ENCODE measurements at places on chromosomes 5 and 9.
A peak's percentile ranks its signal among the peaks of the same experiment; 100 is the strongest.

DNA sequence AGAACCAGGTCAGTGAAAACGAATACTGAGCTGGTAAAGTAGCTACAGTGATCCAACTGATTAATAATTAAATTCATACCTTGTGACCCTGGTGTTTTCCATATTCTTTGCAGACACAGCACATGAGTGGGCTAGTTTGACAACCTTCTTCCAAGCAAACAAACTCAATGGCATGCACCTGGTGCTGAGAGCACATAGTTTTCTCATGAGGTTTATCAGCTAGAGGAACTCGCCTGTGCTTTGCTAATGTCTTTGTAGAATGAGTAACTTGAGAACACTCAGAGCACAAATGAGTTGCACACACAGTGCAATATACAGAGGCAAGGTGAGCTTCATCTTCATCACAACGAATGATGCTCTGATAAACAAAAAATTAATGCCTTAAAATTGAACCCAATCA, 12.6 kb downstream of the TRIM23 start:
- DNase-seq: peak; percentile 11

- DNase-seq: no peak
Measured at GRCh38 chr9:76684213-76684612, 80.0 kb upstream of the PCA3 start.

DNA sequence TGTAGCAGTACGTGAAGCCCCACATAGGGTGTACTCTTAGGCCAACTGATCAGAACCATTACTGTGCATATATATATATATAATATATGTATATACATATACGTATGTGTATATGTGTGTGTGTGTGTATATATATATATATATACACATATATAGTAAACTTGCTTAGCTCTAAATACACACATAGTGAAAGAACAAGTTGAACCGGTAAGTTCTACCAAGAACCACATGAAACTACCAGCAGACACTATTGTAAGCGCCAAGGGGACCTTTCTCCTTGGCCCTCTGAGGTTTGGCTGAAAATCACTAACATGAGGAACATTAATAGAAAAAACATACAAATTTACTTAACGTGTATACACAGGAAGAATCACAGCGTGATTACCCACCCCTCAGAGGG, 1.8 kb upstream of the TARS1 start:
- DNase-seq: no peak

GRCh38 chr9:108889649-108890067, 27.6 kb downstream of the ACTL7A start:
- peak; percentile 27 for DNase-seq

GRCh38 chr5:140219068-140219991, 44.3 kb downstream of the CYSTM1 start:
- DNase-seq: no peak

DNA sequence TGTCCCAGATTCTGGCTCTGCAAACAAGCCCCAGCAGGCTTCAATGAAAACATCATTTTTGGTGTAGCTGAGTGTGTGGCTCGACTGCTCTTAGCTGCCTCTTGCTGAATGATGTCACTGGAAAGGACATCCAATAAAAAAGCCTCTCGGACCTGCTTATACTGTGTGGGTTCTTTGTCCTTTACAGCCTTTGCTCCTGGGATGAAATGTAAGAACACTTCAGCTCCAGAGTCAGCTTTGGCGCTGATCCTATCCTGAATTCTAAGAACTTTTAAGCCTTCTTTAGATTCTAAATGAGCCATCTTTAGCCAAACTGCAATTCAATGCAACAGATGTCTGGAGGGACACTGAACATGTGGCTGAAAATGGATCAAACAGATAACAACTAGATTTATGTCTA, 404.6 kb upstream of the C9orf72 start:
- DNase-seq: no peak

DNA sequence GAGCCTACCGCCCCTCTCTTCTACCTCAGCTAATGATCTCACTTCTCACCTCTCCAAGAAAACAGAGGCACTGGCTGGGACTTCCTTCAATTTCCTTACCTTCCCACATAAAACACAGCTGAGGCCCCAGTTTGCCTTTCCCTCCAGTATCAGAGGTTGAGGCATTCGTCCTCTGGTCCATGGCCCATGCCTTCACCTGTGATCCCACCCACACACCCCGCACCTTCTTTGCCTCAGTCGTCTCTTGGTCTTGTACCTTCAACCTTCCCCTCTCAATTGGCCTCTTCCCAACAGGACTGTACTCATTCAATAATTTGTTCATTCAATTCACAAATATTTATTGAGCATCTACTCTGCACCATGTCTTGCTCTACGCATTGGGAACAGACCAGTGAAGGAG, 11.0 kb upstream of the NSD1 start:
- no peak for DNase-seq

DNA sequence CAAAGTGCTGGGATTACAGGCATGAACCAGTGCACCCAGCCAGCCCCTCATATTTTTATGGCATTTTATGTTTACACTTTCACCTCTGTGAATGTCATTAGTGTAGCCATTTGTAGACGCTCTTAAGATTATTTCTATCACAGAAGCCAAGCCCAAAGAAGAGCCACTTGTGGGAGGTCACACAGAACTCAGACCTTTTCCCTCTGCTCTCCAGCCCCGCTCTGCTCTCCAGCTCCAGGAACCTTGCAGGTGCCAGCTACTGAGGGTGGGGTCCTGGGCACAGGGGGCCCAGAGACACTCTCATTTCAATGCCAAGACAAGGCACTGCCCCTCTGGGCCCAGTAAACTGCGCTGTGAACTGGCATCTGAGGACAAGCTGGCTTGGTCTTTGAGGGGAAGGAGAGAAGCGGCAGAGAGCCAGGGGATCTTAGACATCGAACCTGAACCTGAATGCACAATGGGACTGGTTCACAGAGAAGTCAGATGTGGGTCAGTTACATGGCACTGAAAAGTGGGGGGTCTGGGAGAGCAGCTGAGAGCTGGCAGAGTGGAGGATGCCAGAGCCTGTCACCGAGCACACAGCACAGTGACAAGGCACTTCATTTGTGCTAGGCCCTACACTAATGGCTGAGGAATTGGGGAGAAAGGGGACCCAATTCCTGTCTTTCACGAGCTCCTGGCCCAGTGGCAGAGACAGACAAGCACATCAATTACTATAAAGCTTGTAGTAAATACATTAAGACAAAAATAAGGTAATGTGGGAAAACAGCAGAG, 16.7 kb downstream of the ANXA6 start:
- DNase-seq: no peak

All from fibroblast of villous mesenchyme (primary cell).